ENCODE measurements at places on chromosomes 5 and 9.

GRCh38 chr9:10875752-10876151 is 262.9 kb upstream of the PTPRD start:
- no peak overlapping the region for H3K4me3 ChIP-seq
- no peak for DNase-seq
- H3K36me3 ChIP-seq: no peaks in the 10 kb centered on the region

GRCh38 chr5:464843-465590 is 22.0 kb downstream of the EXOC3 start:
- DNase-seq: no peak
- no peaks in the 10 kb centered on the region for H3K27me3 ChIP-seq
- H3K27ac ChIP-seq: no peak overlapping the region
- no peaks in the 10 kb centered on the region for H3K36me3 ChIP-seq
- no peak overlapping the region for H3K4me3 ChIP-seq

- H3K4me3 ChIP-seq: no peak overlapping the region
- H3K4me1 ChIP-seq: no peaks in the 10 kb centered on the region
- no peaks in the 10 kb centered on the region for H3K27me3 ChIP-seq
- no peaks in the 10 kb centered on the region for H3K36me3 ChIP-seq
- H3K27ac ChIP-seq: no peak overlapping the region
Measured at GRCh38 chr5:88029011-88029410, 239.6 kb downstream of the TMEM161B start.

GRCh38 chr9:76657265-76657664 is 107.0 kb upstream of the PCA3 start:
- no peaks in the 10 kb centered on the region for H3K36me3 ChIP-seq
- H3K4me3 ChIP-seq: no peak overlapping the region
- peaks cover 8% of the 10 kb centered on the region for H3K4me1 ChIP-seq
- no peaks in the 10 kb centered on the region for H3K27me3 ChIP-seq
- no peak overlapping the region for H3K27ac ChIP-seq

GRCh38 chr9:128321879-128322403 is 306 bp downstream of the TRUB2 start:
- peak overlapping the region; percentile 94 for H3K4me3 ChIP-seq
- H3K27me3 ChIP-seq: no peaks in the 10 kb centered on the region
- H3K4me1 ChIP-seq: peaks cover 3% of the 10 kb centered on the region
- H3K36me3 ChIP-seq: peaks cover 8% of the 10 kb centered on the region

DNA sequence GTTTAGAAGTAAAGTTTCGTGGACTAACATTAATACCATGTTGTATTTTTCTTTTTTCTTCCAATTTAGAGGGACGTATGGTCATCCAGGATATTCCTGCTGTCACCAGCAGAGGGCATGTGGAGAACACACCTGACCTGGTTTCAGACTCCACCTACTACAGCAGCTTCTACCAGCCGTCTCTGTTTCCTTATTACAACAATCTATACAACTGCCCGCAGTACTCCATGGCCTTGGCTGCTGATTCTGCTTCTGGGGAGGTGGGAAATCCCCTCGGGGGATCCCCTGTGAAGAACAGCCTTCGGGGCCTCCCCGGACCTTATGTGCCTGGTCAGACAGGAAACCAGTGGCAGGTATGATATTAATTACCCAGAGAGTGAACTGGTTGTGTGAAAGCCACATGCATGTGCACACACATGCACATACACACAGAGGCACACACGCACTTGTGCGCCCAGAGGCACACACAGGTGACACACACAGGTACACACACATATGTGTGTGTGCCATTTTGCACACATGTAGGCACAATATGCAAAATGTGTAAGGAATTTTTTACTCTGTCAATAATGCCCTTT is 52.4 kb downstream of the DMRT1 start:
- DNase-seq: peak; percentile 74
- H3K27me3 ChIP-seq: no peaks in the 10 kb centered on the region
- H3K36me3 ChIP-seq: no peaks in the 10 kb centered on the region
- H3K4me1 ChIP-seq: no peaks in the 10 kb centered on the region
- no peak overlapping the region for H3K27ac ChIP-seq
- H3K4me3 ChIP-seq: no peak overlapping the region

DNA sequence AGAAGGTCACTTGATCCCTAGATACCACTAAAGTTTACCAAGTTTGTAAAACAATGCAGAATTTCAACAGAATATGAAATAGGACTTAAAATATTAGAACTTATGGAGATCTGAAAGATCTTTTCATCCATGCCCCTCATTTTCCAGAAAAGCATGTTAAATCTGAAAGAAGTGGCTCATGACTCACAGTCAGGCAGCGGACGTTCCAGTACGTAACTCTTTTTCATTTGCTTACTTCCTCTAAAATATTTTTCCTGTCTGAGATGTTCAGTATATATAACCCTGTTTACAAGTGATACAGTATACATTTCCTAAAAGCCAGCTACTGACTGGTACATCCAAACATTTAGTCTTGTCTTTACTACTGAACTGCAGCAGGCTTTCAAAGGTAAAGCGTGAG is 22.3 kb downstream of the FBXW2 start:
- no peaks in the 10 kb centered on the region for H3K27me3 ChIP-seq
- H3K4me1 ChIP-seq: no peaks in the 10 kb centered on the region
- no peak overlapping the region for H3K4me3 ChIP-seq
- DNase-seq: no peak
- peaks cover 13% of the 10 kb centered on the region for H3K36me3 ChIP-seq

GRCh38 chr9:134455934-134456755 is 129.9 kb downstream of the RXRA start:
- H3K27me3 ChIP-seq: no peaks in the 10 kb centered on the region
- no peaks in the 10 kb centered on the region for H3K36me3 ChIP-seq
- H3K27ac ChIP-seq: no peak overlapping the region
- no peak overlapping the region for H3K4me3 ChIP-seq
- peak; percentile 86 for DNase-seq
- no peaks in the 10 kb centered on the region for H3K4me1 ChIP-seq

DNA sequence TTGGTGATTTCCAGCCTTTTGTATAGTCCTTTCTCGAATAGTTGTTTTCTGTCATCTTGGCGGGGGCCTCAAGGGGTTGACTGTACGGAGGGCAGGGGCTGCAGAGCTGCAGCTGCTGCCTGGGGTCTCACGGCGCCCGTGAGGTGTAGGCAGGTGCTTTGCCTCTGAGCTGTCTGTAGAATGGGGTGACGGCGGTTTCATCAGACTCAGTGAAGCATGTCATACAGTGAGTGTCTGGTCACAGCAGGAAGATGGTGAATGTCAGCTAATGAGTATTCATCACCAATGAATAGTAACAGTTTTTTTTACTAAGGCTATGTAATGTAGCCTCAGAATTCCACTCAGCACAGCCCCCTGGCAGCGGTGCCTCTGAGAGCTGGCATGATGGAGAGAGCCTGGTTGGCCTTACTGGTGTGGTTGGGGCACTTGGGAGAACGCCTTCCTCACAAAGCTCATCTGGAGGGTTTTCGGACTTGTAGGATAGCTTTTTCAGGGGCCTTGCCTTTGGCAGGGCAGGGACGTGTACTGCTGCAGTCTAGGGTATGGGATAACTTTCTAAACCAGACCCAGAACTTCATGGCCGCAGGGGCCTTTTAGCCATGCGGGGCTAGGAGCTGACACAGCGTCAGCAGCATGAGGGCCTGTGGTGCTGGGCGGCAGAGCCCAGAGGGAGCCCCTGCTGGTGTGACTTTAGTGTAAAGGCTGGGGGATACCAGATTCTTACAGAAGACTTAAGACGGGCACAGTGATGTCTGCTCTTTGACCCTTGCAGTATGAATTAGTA is 15.0 kb downstream of the TENT4A start:
- H3K27me3 ChIP-seq: no peaks in the 10 kb centered on the region
- no peaks in the 10 kb centered on the region for H3K4me1 ChIP-seq
- H3K36me3 ChIP-seq: no peaks in the 10 kb centered on the region
- peak; percentile 39 for DNase-seq
- H3K27ac ChIP-seq: no peak overlapping the region

GRCh38 chr5:137752905-137753690 is 1.1 kb downstream of the HNRNPA0 start:
- DNase-seq: peak; percentile 62
- peaks cover 2% of the 10 kb centered on the region for H3K36me3 ChIP-seq
- no peaks in the 10 kb centered on the region for H3K4me1 ChIP-seq
- H3K27me3 ChIP-seq: no peaks in the 10 kb centered on the region

DNA sequence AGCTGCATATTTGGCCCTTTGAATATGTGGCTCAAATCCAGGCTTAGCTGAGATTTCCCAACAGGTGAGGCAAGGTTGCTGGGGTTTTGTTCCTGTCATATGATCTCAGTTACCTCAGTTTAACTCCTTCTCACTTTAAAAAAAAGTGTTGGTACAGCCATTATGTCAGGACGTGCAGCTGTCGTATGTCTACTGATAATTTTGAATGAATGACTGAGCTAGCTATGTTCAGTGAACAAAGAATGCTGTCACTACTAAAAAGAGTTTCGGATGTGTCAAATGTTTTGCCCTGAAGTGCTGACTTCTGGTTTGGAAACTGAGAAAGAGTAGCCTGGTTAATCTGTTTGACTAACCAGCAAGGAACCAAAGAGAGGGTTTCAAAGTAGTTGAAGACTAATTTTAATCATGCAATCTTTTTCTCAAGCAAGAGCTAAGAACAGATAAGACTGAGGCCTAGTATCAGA is 106.3 kb upstream of the NR3C1 start:
- no peaks in the 10 kb centered on the region for H3K4me1 ChIP-seq
- H3K27me3 ChIP-seq: no peaks in the 10 kb centered on the region
- H3K4me3 ChIP-seq: no peak overlapping the region
- no peaks in the 10 kb centered on the region for H3K36me3 ChIP-seq

DNA sequence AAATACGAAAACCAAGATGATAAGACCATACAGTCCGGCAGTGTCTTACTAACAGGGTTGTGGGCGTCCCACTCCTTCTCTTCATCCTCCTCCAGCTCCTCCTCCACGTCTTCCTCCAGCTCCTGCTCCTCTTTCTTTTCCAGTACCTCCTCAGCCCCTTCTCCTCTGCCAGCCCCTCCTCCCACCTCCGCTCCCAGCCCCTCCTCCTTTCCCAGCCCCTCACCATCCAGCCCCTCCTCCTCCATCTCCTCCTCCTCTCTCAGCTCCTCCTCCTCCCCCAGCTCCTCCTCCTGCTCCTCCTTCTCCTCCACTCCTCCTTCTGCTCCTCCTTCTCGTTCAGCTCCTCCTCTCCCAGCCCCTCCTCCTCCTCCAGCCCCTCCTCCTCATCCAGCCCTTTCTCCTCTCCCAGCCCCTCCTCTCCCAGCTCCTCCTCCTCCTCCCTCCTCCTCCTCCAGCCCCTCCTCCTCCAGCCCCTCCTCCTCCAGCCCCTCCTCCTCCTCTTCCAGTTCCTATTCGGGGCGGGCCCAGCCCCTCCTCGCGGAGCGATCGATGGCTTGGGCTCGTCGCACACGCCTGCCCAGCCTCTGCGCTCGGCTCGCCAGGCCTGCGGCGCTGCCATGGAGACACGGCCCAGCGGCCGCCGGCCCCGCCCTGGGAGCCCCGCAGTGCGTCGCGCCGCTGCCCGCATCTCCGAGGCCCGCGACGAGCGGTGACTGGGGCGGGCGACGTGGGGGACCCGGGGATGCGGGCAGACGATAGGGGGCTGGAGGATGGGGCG is at the start of gene BRD3OS:
Gene BRD3OS, plus strand, starts transcription at position 654 of the 778 bp plus-strand sequence. CDS start 1,267 bp downstream, outside the sequence.
- H3K36me3 ChIP-seq: peaks cover 2% of the 10 kb centered on the region
- no peaks in the 10 kb centered on the region for H3K27me3 ChIP-seq
- H3K4me3 ChIP-seq: peak within 1 kb of the TSS; percentile 49
- peak; percentile 100 for DNase-seq

DNA sequence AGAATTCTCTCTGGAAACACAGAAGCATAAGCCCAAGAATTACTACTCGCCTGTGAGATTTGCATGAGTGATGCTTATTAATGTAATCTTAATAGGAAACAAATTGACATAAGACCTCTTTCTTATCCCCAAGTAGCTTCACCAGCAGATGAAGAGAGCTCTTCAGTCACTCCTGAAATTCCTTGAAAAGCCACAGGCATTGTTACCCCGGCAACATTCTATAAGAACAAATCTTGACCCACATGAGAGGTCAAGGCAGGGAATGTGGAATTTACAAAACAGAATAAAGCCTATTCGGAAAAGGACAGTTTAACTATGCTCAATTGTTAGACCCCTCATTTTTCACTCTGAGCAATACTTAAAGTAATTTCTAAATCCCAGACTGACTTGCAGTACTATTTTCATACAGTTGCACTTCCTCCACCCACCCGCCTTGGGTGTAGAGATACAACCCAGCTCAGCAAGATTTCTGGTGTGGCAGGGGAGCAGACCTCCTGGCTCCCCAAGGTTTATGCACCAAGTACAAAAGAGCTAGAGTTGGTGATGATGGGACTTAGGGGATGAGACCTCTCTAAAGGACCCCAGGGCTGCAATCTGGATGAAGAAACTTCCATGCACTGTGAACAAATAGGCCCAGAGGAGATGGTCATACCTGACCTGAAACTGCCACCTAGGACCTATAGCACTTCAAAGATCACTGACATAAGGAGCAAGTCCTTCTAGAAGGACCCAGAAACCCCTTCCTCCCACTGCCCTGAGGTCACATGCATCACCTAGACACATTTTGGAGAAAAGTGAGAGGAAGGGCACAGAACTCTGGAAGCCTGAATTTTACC is 242.1 kb downstream of the ZNF608 start:
- no peaks in the 10 kb centered on the region for H3K36me3 ChIP-seq
- peak; percentile 55 for DNase-seq
- H3K27me3 ChIP-seq: no peaks in the 10 kb centered on the region
- no peak overlapping the region for H3K27ac ChIP-seq
- no peak overlapping the region for H3K4me3 ChIP-seq

DNA sequence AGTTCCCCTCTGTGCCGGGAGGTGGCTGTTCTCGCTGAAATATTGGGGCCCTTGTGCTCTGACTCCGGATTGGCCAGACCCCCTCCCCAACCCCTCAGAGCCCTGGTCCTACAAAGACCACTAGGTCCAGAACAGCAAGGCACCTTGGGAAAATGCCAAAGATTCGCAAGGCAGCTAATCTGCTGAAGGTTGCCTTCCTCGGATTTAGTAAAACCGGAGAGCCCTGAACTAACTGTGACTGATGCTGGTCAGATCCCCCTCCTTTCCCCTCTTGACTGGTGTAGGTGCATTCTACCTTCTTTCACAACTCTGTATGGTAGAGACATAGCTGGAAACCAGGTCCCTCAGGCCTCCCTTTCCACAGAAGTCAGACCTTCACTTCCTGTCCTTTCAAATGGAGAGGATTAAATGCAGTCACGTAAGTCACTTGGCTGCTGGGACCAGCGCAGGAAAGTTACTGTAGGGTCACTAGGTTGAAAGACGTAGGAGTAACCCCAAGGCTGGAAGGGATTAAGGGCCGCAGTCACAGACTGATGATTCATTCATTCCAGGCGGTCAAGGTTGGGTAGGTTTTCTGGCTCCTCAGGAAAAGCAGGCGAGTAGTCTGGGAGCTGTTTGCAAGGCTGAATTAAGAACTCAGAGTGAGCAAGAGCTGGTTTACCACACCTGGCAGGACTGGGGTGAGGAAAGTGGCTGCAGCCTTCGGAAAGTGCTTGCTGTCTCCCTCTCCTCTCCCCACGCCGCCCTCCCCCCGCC is 5.3 kb downstream of the BARX1 start:
- DNase-seq: peak; percentile 91
- H3K27me3 ChIP-seq: peaks cover 58% of the 10 kb centered on the region
- no peaks in the 10 kb centered on the region for H3K36me3 ChIP-seq
- H3K27ac ChIP-seq: no peak overlapping the region
- peaks cover 16% of the 10 kb centered on the region for H3K4me1 ChIP-seq

GRCh38 chr5:32197032-32197431 is 22.9 kb upstream of the GOLPH3 start:
- H3K27me3 ChIP-seq: no peaks in the 10 kb centered on the region
- no peak overlapping the region for H3K27ac ChIP-seq
- no peaks in the 10 kb centered on the region for H3K4me1 ChIP-seq
- H3K36me3 ChIP-seq: no peaks in the 10 kb centered on the region
- DNase-seq: no peak

GRCh38 chr9:136225748-136226679 is 19.6 kb downstream of the QSOX2 start:
- DNase-seq: peak; percentile 78
- no peaks in the 10 kb centered on the region for H3K36me3 ChIP-seq
- no peaks in the 10 kb centered on the region for H3K4me1 ChIP-seq

GRCh38 chr5:147189109-147189424 is 45.8 kb upstream of the STK32A start:
- H3K36me3 ChIP-seq: no peaks in the 10 kb centered on the region
- no peak overlapping the region for H3K27ac ChIP-seq
- H3K27me3 ChIP-seq: no peaks in the 10 kb centered on the region
- H3K4me3 ChIP-seq: no peak overlapping the region
